Suppressor macrophage treated with lipopolysaccharide for 1 hour (primary cell): ENCODE measurements at places on chromosomes 16 and 17.

DNA sequence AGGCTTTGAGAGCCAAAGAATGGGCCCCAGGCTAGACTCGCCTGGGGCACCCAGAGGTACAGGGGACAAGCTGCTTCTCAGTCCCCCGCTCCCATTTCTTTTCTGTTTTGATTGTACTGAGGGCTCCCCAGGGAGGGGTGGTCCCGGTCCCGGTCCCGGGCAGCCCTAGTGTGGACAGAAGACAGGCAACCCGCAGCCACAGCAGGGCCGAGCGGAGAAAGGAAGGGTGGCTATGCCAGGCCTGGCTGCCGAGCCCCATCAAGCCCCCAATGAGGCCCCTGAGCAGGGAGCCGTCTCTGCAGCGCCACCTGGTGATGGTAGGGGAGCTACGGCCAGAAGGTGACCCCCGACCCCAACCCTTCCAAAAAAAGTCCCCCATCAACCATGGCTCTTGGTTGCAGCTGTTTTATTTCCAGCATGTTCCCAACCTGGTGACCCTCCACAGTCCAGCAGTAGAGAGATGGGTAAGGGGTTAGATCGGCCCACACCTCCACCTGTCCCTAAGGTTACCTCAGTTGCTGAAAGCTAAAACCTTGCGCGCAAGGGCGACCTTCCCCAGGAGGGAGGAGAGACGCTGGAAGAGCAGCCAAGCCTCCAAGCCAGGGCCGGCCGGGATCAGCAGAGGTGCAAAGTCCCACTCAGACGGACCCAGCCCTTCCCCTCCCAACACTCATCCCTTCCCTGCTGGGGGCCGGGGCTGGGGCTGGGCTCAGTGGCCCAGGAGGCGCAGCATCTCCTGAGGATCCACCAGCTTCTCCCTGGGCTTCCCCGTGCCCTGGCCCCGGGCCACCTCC lies 2.6 kb upstream of the GRIN2C start:
- DNase-seq = peak; percentile 88

DNA sequence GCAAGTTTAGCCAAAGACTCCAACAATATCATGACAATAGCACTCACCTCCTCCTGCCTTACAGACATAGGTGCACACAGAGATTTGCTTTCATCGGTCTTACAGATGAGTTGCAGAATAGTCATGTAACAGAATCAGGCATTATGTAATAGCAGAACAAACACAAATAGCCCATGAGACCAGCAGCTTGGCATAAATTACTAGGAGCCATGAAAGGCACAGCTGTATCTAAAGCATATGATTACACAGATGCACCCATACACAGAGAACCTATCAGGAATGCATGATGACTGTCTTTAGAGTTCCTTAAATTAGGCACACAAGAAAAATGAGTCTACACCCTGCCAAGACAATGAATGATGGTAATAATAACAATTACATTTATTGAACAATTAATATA lies 342.0 kb upstream of the XYLT1 start:
- DNase-seq = no peak

DNA sequence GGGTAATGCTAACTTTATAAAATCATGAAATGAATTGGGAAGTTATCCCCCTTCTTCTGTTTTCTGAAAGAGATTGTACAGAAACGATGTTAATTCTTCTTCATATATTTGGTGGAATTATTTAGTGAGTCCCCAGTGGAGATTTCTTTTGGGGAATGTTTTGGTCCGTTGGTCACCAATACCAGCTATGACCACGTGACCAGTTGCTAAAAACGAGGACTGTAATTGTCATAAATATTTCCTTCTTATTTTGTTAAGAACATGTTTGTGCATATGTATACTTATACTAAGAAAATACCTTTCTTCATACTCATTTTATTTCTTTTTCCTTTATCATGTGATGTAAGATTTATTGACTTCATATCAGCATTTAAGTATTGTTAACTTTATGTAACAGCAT lies 10.3 kb upstream of the DYNLRB2 start:
- DNase-seq = no peak

GRCh38 chr16:75761108-75761507 lies 34.8 kb upstream of the CPHXL start:
- DNase-seq = peak; percentile 19

DNA sequence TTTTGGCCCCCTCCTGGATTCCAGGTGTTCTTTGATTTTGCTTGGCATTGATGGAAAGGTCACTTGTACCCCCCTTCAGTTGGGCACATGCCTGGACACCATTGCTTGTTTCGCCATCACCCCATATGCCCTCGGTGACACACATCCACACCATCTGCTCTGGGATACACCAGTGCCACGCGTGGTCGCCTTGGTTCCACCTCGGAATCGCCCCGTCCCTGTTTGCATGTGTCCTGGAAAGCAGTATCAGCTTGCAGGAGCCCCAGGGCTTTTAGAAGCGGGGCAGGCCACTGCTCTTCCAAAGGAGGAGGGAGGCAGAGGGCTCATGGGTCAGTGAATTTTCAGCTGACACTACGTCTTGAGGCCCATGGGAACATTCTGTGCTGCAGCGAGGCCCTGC lies 607.9 kb downstream of the KCNJ18 start:
- DNase-seq = no peak

DNA sequence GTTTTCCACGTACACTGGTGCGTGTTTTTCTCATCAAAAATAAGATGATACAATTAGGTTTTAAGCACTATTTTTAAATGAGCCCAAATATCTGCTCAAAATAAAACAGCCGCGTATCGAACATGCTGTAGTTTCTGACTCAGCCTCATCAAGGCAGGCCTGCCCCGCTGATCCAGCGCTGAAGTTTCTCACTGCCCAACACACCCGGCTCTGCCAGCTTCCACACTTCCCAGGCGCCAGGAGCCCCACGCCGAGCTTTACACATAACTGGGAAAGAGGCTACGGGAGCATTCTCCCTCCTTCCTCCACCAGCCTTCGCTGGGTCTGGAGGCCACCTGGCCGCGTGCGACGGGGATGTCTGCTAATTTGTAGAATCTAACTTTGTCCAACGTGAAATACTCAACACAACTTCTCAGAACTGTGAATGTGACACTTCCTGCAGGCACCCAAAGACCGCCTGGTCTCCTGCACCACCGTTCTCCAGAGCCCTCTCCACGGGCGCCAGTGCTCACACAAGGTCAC lies 42.1 kb downstream of the MAP1LC3B start:
- DNase-seq = no peak

DNA sequence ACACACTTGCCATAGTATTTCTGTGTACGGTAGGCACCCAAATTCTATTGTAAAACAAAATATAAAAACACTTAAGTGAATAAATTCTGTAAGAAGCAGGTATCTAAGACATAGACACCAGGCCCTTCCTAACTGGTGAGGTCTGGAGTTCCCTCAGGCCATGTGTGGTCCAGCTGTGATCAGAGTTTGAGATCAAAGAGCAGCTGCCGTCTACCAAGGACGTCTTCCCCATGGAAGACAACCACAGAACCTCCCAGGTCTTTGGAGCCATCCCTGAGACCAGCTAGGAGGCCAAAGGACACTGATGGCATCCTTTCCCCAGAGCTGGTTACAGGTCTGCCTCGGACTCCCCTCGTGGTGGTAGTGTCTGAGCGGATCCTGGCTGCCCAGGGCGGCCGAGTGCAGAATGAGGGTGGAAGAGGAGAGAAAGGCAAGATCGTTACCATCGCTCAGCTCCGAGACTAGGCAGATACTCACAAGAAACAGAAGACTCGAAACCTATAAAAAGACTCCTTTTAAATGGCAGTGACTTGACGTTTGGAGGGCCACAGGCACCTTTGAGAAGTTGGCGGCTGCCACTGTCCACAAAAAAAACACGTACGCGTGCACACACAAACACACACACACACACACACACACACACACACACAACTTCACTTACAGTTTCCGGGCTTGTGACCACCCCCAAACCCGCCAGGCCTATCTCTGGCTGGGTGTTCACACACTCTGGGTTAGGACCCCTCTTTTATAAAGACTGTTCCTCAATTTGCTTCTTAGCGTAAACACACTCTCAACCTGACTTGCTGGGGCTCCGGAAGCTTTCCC lies 7.5 kb downstream of the TIMP2 start:
- DNase-seq = no peak

GRCh38 chr16:56610017-56610608 lies 1.7 kb downstream of the MT2A start:
- DNase-seq = peak; percentile 99

- peak; percentile 26 for DNase-seq
These were observed 17.3 kb downstream of the FA2H start for GRCh38 chr16:74757349-74757748.

GRCh38 chr17:79626156-79626890 lies 15.5 kb upstream of the RBFOX3 start:
- DNase-seq = no peak

GRCh38 chr17:72053449-72053848 lies 67.4 kb upstream of the SOX9 start:
- no peak for DNase-seq

- no peak for DNase-seq
These were observed 16.4 kb upstream of the RPL13 start for GRCh38 chr16:89544113-89544512.

GRCh38 chr17:37373530-37374159 lies 2.1 kb upstream of the C17orf78 start:
- peak; percentile 79 for DNase-seq
